ENCODE measurements at places on chromosomes 1 and 21.

DNA sequence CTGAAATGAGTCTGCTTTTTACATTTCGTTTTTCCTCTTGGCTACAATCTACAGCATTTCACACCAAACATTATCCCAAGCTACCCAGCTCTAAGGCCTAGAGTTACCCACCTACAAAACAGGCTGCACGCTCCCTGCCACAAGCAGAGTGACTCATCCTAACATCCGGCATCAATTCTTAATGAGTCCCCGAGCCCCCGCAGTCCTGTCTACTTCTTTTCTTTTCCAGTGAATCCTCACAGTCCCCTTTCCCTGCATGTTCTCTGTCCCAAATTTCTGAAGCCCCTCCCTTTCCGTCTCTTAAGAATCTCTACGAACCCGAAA, 650 bp downstream of the PCNX2 start:
- peak; percentile 53 for DNase-seq

- no peak for DNase-seq
Measured at GRCh38 chr1:40107290-40107959, 10.4 kb upstream of the PPT1 start.

GRCh38 chr1:241972703-241973369, 15.3 kb downstream of the BECN2 start:
- no peak for DNase-seq

GRCh38 chr1:102098536-102098935, 101.8 kb upstream of the OLFM3 start:
- no peak for DNase-seq

DNA sequence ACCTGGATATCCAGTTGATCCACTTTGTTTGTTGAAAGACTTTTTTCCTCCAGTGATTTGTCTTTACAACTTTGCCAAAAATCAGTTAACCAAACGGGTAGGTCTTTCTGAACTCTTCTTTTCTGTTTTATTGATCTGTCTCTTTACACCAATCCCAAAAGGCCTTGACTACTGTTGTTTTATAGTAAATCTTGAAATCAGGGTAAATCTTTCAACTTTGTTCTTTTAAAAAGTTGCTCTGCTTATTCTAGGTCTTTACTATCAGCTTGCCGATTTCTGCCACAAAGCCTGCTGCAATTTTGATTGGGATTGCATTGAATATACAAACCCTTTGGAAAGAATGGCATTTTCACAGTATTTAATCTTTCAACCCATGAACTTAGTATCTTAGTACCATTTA, 66.6 kb downstream of the ITSN1 start:
- DNase-seq = no peak

GRCh38 chr1:5914676-5915365, 77.4 kb downstream of the NPHP4 start:
- DNase-seq = no peak

DNA sequence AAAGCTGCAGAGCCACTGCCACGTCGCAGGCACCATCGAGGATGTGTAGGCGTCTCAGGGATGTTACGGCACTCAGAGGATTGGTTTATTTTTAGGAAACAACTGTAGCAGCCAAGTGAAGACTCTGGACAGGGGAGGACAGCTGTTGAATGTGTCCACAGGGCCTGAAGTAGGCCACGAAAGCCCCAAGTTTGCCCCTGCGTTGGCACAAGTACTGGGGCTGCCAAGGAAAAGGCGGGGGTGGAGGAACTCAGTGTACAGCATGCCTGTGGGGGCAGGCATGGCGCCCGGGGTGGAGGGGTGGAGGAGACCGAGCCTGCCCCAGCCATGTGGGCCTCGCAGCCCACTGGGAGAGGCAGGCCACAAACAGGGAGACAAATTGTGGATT, 89.7 kb downstream of the ADARB1 start:
- DNase-seq = no peak

DNA sequence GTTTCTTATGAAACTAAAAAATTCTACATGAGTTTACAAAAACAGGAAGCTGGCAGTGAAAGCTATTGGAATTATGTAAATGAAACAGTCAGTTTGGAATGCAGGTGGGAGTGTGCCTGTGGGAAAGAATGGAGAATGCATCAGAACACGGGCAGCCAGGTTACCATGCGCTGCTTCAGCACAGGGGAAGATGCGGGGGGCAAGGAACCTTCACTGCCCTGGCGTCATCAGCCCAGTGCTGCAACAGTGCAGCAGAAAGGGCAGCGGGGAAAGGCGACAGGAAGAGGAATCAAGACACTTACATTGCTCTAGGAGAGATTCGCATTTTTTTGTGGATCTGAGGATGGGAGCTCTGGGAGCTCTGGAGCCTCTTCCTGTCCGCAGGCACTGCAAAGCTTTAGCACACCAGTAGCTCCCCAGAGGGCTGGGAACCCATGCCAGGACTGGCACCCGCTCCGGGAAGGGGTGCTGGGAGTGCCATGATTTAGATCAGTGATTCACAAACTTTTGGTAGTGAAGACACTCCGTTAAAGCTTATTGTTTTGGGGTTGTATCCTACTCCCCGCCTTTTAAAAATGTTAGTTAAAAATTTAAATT, 64.1 kb upstream of the WDR26 start:
- peak; percentile 85 for DNase-seq

DNA sequence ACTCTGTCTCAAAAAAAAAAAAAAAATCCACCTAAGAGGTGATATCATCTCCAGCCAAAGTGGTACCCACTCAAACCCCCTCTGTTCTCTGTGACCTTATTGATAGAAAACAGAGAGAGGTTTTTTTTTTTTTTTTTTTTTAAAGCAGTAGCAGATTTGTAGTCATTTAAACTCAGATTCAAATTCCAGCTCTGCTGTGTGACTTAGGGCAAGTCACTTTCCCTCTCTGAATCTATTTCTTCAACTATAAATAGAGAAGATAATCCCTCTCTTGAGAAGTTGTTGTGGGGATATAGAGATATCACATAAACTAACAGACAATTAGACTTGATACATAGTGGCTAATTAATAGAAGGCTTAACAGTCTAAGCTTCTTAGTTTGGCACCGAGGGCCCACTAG, 48.4 kb downstream of the NKAIN1 start:
- no peak for DNase-seq

DNA sequence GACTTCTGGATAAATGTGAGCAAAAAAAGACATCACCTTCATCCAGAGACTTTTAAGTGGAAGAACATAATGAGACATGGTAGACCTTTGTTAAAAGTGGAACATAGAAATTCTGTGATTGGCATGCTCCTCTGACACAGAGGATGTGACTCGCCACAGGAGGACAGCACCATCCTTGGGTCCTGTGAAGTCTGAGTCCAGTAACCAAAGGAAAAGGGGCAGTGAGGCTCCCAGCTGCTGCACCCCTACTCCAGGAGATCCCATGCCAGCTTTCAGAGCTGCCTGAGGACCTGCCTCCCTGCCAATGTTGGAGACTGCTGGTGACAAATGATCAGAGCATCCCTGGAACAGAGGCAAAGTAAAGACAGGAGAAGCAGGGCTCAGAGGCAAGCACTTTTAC, 136.2 kb downstream of the BRINP2 start:
- no peak for DNase-seq

DNA sequence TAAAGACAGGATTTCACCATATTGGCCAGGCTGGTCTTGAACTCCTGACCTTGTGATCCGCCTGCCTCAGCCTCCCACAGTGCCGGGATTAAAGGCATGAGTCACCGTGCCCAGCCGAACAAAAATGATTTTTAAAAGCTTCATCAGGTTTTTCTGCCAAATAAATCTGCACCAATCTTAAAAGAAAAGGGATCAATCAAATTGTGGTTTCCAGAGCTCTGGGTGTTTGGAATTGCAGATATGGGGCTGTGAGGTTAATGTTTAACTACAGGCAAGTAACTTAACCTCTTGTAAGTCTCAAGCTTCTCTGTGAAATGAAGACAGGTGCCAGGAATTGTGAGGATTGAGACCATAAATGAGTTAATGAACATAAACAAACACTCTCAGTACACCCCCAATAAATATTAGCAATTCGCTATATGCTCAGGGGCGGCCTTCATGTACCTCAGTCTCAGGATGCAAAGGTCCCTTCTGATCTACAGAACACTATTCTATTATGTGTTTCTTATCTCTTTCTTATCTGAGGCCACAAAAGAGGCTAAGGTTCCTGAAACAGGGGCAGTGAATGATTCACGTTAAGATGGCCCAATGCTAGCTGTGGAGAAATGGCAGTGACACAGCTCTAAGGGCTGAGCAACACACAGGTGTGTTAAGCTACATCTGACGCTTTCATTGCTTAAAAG, 7.1 kb upstream of the GNPAT start:
- DNase-seq = no peak

GRCh38 chr1:110976089-110976488, 12.4 kb upstream of the LRIF1 start:
- DNase-seq = no peak

GRCh38 chr1:160883581-160884513, 1.1 kb downstream of the ITLN1 start:
- no peak for DNase-seq

DNA sequence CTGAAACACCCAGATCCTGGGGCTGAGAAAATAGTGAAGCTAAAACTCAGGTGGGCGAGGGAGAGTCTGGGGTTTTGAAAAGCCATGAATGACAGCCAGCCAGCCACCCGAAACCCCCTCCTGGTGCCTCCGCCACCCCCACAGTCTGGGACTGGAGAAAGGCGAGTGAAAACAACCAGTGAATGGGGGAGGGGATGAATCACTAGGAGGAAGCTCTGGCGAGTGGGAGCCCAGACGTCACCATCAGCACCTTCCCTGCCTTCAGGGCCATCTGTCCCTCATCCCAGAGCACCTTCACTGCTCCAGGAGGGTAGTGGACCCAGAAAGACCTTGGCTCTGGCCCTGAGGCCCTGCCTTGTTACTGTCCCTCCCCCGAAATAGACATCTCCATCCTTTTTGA, 9.2 kb downstream of the RORC start:
- no peak for DNase-seq

DNA sequence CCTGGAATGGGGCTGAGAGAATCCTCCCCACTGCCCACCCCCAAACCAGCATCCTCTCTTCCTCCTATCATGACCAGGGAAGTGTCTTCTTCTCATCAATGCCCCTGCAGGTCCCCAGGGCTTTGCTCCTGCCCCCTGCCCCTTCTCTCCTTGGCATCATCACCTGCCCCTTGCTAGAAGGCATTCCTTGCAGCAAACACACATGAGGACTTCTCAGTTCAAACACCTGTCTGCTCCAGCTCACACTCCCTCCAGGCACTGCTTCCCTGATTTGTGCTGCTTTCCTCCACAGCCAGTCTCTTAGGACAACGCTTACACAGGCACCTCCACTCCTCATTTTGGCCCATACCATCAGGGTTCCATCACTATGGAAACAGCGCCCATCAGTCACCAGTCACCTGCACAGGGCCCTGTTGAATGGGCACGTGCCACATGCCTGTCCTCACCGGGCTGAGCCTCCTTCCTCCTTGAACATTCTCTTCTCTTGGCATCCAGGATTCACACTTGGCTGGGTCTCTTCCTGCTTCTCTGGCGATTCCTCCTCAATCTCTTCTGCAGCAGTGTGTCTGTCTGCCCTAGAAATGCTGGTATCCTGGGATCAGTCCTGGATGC, 81.9 kb upstream of the EDN2 start:
- no peak for DNase-seq

DNA sequence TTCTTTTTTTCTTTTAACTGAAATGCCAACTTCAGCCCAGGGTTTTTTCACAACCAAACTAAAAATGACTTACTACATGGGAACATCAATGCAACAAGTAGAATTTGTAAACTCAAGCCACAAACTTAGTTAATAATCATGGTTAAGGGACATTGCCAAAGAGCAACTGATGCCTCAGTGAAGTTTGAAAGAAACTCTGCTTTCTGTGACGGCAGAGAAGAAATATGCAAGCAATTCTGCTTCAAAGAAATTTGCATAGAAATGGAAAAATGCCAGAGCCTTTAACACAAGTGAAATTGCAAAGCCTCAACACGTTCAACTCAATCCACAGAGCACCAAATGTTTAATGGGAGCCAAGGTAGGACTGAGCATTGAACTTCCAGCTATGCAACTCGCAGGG, 5.0 kb upstream of the CHD5 start:
- DNase-seq = no peak

GRCh38 chr1:21139601-21140000, 37.1 kb downstream of the EIF4G3 start:
- DNase-seq = no peak

DNA sequence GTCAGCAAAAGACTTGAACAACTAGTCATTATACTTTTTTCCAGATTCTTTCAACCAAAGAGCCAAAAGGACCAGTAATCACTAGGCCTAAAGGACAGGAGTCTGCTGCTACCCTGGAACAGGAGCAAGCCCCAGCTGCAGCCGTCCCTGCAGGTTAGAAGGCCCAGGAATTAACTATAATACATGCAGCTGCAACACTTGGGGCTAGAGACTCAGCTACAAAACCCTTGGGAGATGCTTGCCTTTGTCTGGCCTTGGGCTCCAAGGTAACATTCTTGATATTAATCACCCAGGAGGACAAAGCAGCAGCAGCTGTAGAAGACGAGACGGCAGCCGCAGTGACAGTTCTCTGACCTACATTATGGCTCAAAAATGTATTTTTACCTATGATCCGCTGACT, 841.2 kb upstream of the ADGRL4 start:
- DNase-seq = no peak

DNA sequence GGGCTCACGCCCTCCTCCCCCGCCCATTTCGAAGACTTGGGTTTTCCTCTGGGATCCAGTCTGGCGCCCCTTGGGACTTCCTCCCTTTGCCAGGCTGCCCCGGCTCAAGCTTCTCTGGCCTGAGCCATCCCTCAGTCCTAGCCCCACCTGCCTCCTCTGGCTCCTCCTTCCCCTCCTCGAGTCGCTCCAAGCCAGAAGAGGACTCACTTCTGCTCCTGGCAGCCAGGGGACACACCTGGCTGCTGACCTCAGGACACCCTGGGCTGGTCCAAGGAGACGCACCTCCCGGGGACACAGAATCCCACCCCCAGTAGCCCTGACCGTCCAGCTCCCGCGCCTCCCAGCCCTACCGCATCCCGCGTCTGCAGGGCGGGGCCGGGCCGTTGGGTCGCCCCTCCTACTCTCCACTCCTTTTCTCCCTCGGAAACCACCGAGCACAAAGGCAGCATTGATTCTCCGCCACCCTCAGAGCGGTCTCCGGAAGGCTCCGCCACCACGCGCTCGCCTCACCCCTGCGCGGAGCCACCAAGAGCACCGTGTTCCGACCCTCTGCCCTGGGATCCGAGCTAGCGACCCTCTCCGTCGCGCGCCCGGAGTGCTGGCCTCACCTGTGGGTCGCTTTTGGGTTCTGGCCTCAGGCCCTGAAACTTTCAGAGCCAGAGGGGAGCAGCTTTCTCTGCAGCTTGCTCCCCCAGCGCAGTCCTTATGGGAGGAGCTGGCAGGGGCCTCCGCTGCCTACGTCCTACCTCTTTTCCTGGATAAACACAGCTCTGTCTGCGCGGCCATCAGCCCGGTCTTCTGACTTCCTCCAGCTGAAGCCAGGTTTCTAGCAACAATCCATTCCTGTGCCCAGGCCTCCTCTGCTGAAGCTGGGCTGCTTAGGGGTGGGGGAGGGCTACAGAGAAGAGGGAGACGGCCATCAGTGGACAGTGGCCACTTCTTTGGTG, at the start of gene C2CD4D:
Gene C2CD4D (minus strand): TSS at position 364 of the 947 bp plus-strand sequence. CDS start 831 bp downstream, outside the sequence.
- DNase-seq = no peak

All from SW 1271 (cell line).